Stomach (tissue), 19 donors: ENCODE measurements at places on chromosomes 4 and X. TPM values are rescaled to one million over a fixed set of nuclear protein-coding genes. Genes with fewer than 3 reads are reported as not detected.

DNA sequence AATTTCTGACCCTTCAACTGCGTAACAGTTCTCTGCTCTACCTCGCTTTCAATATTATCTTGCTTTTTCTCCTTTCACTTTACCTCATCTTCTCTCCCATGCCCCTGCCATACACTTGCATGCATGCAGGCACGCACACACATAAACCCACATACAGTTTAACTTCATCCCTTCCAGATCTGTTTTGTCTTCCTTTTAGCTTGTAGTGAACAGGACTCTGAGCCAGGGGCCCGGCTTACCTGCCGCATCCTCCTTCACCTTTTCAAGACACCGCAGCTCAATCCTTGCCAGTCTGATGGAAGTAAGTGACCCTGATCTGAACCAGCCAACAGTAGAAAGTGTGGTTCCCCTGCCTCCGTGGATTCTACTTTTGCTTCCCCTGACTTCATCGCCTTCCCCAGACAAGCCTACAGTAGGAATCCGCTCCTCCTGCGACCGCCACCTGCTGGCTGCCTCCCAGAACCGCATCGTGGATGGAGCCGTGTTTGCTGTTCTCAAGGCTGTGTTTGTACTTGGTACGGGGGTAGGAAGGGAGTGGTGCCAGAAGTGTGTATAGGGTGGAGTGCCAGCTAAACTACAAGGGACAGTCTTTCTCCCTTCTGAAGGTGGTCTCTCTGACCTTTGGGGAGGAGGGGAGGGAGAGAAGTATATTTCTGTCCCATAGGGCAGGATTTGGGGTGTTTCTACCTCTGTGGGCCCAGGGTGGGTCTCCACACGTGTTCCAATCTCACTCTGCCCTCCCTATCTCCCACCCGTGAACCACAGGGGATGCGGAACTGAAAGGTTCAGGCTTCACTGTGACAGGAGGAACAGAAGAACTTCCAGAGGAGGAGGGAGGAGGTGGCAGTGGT lies 10.7 kb downstream of the MED12 start:
- peak; percentile 83 for DNase-seq

PLAC8 gene
- total RNA-seq, result 56.9 TPM

FHIP1A gene
- 53.6 TPM for total RNA-seq

SLC4A4 gene
- 5.8 TPM for total RNA-seq

NPY5R gene
- total RNA-seq, result not detected

GRCh38 chr4:141731481-141731880 lies 95.1 kb downstream of the IL15 start:
- no peak for DNase-seq

DNA sequence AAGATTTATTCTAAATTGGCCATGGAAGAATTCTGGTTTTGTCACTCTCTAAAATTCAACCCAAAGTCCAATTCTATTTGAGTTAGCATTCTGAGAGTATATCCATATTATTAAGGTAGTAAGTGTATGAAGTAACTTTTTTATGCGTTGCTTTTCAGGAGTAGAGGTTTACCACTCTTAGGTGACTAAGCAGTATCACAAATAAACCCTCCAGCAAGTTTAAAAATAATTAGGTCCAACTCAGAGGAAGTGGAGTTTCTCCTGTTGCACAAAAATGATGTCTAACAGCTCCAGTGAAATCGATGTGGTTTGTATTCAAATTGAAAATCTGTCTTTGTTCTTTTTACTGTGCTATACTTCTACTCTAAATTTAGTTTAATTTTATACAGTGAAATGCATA lies 6.6 kb downstream of the SCML1 start:
- DNase-seq, result no peak

DNA sequence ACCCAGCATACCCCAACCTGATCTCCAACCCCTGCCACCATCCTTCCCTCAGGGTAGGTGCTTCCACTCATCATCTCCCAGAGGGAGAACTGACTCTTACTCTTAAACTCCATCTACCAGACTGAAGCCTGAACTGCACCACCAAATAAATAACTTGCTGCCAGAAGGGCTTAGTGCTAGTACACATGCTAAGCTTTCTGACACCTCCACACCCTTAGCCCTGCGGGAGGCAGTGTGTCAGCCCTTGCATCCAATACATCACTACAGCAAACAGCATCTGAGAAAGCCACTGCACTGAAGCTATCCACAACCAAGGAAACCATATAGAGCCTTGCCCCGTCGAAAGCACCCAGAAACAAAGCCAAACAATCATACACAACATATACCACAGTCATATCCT lies 68.6 kb upstream of the MCF2 start:
- no peak for DNase-seq

ZIC3 gene
- total RNA-seq, result not detected

TCP11X2 gene
- total RNA-seq, result not detected

ZNF157 gene
- not detected for total RNA-seq

- DNase-seq, result no peak
These were observed 17.7 kb downstream of the PCDH18 start for GRCh38 chr4:137514406-137515111.

GRCh38 chrX:12441381-12442128 lies 303.3 kb downstream of the FRMPD4 start:
- DNase-seq, result no peak

DNA sequence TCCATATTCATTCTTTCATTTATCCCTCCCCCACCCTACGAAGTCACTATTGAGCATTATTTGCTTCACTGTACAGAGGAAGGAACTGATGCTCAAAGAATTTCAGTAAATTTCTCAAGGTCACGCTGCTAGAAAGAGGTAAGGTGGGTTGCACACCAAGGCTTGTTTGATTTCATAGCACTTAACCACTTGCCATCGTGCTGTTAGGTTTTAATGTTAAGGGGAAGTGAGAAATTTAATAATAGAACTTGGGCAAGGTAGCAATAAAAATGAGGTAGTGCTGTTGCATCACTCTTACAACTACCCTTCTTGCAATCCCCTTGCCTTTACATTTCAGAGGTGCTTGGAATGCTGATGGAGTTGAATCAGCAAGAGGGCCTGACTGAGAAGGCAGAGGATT lies 343.1 kb downstream of the MID1IP1 start:
- no peak for DNase-seq

PABPC5 gene
- 6.2 TPM for total RNA-seq

DNA sequence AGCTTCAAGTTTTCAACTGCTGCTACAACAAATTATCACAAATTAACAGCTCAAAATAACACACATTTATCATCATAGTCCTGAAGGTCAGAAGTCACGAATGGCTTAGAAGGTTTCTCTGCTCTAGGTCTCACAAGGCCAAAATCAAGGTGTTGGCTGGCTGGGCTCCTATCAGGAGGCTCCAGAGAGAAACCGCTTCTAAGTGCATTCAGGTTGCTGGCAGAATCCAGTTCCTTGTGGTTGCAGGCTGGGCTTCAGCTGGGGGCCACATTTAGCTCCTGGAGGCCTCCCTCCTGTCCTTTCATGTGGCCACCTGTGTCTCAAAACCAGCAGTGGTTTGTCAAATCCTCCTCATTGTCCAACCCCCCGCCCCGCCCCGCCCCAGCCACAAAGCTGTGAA lies 15.4 kb downstream of the MRFAP1 start:
- no peak for DNase-seq

- no peak for DNase-seq
These were observed 157.8 kb upstream of the TLL1 start for GRCh38 chr4:165715211-165715610.

DNA sequence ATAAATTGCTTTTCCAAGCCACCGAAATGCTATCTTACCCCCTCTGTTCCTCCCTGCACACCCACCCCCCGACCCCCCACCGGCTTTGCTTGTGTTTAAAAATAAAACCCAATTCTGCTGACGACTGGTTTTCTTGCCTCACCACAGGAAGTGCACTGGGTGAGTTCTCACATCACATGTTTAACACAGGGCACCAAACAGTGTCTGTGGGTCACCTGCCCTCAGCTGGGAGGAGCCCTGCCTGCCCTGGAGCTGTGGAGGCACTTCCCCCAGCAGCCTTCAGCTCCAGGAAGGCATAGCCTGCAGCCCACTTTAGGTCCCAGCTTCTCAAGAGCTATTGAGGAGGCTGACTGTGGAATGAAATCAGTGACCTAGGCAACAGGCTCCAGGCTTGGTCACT lies 8.8 kb downstream of the TMEM255A start:
- peak; percentile 55 for DNase-seq

SLITRK2 gene
- total RNA-seq, result 0.55 TPM

SASH3 gene
- 3.1 TPM for total RNA-seq

CFP gene
- total RNA-seq, result not detected

ZBTB49 gene
- 5.8 TPM for total RNA-seq
